ENCODE measurements at places on chromosomes 4 and X. TPM values are rescaled to one million over a fixed set of nuclear protein-coding genes. Genes with fewer than 3 reads are reported as not detected.
A peak's percentile ranks its signal among the peaks of the same experiment; 100 is the strongest.

Gene EREG
- 1.3 TPM for total RNA-seq

Gene PPP1R2C
- total RNA-seq, result not detected

Gene SERPINA7
- not detected for total RNA-seq

Gene TMEM128
- 16.3 TPM for total RNA-seq

Gene RASGEF1B
- 40.5 TPM for total RNA-seq

Gene NKX1-1
- not detected for total RNA-seq

Gene FAM184B
- total RNA-seq, result not detected

Gene CCDC110
- total RNA-seq, result 4.7 TPM

Gene LUZP4
- total RNA-seq, result not detected

Gene ELOVL6
- 3.8 TPM for total RNA-seq

Gene NAP1L2
- total RNA-seq, result 2.9 TPM

Gene TMEM271
- not detected for total RNA-seq

Gene CLNK
- total RNA-seq, result 1.2 TPM

- DNase-seq, result peak; percentile 11
- no peak overlapping the region for H3K27ac ChIP-seq
- H3K36me3 ChIP-seq, result no peaks in the 10 kb centered on the region
- no peak overlapping the region for H3K4me3 ChIP-seq
- H3K27me3 ChIP-seq, result no peaks in the 10 kb centered on the region
- no peaks in the 10 kb centered on the region for H3K4me1 ChIP-seq
Measured at GRCh38 chrX:1144293-1144692, 68.2 kb downstream of the CRLF2 start.

GRCh38 chr4:175773566-175773965 lies 38.5 kb downstream of the GPM6A start:
- H3K36me3 ChIP-seq, result no peaks in the 10 kb centered on the region
- H3K4me3 ChIP-seq, result no peak overlapping the region
- no peak overlapping the region for H3K27ac ChIP-seq
- no peak for DNase-seq

DNA sequence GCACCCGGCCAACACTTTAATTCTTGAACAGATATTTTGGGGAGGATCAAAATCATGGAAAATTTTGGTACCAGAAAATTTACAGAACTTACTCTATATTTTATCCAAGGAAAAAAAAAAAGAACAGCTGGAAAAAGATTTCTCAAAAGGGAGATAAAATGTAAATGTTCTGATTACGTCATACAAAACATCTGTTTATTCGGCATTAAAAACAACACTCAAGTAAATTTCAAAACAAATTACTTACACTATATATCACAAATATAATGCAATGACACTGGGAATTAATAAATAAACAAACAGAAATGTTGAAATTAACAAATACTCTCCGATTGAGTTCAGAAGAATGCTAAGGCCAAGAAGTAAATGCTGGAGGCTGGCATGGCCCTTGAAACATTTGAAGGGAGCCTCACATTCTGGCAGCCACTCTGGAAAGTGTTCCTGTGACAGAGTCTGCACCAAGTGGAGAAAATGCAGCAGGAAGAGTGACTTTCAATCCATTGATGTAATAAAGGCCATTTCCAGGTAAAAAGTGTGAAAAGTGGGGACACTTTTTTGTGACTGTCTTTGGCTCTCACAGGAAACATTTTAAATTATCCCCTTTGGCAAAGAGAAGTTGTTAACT lies 486.0 kb upstream of the CTSO start:
- H3K4me3 ChIP-seq, result no peak overlapping the region
- H3K36me3 ChIP-seq, result no peaks in the 10 kb centered on the region
- no peaks in the 10 kb centered on the region for H3K27me3 ChIP-seq

DNA sequence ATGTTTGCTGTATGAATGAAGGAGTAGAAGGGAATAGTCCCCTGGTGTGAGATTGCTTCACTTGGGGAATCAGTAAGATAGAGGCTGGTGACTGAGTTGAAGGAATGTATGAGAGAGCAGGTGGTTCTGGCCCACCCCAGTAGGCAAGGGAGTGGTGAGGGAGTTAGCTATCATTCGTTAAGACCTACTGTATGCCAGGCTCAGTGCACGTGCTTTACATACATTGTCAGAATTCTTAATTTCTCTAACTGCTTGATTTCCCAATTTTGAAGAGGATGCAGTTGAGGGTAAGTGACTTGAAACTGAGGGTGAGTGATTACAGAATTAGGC lies 700 bp downstream of the VMA21 start:
- H3K4me3 ChIP-seq, result peak overlapping the region; percentile 56
- H3K4me1 ChIP-seq, result peaks cover 33% of the 10 kb centered on the region
- peaks cover 2% of the 10 kb centered on the region for H3K36me3 ChIP-seq
- peak overlapping the region; percentile 90 for H3K27ac ChIP-seq

GRCh38 chrX:19225909-19226308 lies 103.6 kb upstream of the ADGRG2 start:
- peaks cover 7% of the 10 kb centered on the region for H3K27me3 ChIP-seq
- no peaks in the 10 kb centered on the region for H3K4me1 ChIP-seq
- no peaks in the 10 kb centered on the region for H3K36me3 ChIP-seq
- no peak overlapping the region for H3K4me3 ChIP-seq
- no peak for DNase-seq
- no peak overlapping the region for H3K27ac ChIP-seq

DNA sequence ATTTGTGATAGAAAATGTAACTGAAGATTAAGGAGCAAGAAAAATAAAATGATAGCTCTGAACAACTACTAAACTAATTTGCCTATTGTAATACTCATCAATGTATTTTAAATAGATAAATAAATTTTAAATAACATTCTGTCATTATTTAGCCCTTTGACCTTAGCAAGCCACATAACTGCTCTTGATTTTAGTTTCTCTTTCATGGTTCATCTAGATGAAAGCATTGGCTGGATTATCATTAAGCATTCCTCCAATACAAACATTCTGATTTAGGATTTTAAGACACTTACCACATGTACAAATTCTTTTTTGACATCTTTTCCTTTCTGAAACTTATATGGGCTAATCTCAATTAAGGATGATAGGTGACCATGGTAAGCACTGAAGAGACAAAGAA lies 8.5 kb downstream of the ETNPPL start:
- no peaks in the 10 kb centered on the region for H3K4me1 ChIP-seq
- H3K36me3 ChIP-seq, result no peaks in the 10 kb centered on the region
- H3K27ac ChIP-seq, result no peak overlapping the region
- no peak for DNase-seq
- no peak overlapping the region for H3K4me3 ChIP-seq
- H3K27me3 ChIP-seq, result no peaks in the 10 kb centered on the region

DNA sequence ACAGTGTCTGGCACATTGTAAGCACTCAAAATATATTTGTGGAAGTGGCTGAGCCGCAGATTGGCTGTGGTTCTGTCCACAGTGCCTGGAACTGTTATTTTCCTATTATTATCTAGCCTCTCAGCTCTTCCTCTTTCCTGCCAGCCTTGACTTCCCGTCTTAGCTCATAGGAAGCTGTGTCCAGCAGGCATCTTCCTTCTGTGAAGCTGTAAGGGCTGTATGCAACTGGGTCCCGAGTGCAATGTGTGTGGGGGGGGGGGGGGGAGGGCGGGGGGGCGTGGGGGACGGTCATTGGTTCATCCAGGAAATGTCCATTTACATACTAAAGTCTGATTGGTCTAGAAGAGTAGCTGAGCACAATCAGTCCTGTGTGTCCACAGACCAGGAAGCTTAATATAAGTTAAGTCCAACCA lies 210.7 kb downstream of the PDGFRA start:
- no peaks in the 10 kb centered on the region for H3K4me1 ChIP-seq
- H3K4me3 ChIP-seq, result no peak overlapping the region
- H3K36me3 ChIP-seq, result no peaks in the 10 kb centered on the region

- DNase-seq, result no peak
- H3K27me3 ChIP-seq, result no peaks in the 10 kb centered on the region
- H3K36me3 ChIP-seq, result no peaks in the 10 kb centered on the region
Measured at GRCh38 chrX:45070116-45071007, 130.3 kb downstream of the DIPK2B start.

GRCh38 chr4:95013236-95013635 lies 255.5 kb downstream of the BMPR1B start:
- H3K36me3 ChIP-seq, result no peaks in the 10 kb centered on the region
- no peak overlapping the region for H3K4me3 ChIP-seq
- DNase-seq, result no peak
- no peak overlapping the region for H3K27ac ChIP-seq

GRCh38 chrX:46278572-46278971 lies 266.6 kb downstream of the ZNF674 start:
- H3K27ac ChIP-seq, result no peak overlapping the region
- no peaks in the 10 kb centered on the region for H3K4me1 ChIP-seq
- H3K27me3 ChIP-seq, result no peaks in the 10 kb centered on the region
- no peaks in the 10 kb centered on the region for H3K36me3 ChIP-seq
- DNase-seq, result no peak

- no peaks in the 10 kb centered on the region for H3K27me3 ChIP-seq
- H3K4me1 ChIP-seq, result no peaks in the 10 kb centered on the region
- no peak overlapping the region for H3K27ac ChIP-seq
- no peaks in the 10 kb centered on the region for H3K36me3 ChIP-seq
Measured at GRCh38 chr4:153955327-153955726, 166.4 kb upstream of the SFRP2 start.

DNA sequence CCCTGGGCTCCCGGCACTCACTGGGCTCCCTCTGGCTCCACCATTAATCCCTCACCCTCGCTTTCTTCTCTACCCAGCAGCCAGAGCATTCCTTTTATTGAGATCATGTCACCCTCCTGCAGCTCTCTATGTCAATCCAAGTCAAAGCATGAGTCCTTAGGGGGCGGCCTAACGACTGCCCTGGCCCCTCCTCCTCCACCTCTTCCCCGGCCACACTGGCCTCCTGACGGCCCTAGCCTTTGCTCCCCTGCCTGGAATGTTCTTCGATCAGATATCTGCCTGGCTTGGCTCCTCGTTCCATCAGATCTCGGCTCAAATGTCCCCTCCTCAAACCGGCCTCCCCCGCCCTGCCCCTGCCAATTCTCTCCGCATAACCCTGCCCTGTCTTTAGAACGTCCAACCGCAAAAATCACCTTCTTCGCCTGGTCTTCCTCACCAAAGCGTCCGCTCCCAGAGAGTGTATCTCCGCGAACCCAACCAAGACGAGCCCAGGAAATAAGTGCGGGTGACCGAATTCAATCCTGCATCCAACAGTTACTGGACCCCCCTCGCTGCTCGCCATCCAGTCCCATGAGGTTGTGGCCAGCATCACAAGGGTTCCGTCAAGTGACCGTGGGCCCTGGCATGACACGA lies 722 bp upstream of the PNCK start:
- DNase-seq, result peak; percentile 35
- H3K27me3 ChIP-seq, result peaks cover 11% of the 10 kb centered on the region
- H3K36me3 ChIP-seq, result no peaks in the 10 kb centered on the region
- H3K4me3 ChIP-seq, result no peak overlapping the region

DNA sequence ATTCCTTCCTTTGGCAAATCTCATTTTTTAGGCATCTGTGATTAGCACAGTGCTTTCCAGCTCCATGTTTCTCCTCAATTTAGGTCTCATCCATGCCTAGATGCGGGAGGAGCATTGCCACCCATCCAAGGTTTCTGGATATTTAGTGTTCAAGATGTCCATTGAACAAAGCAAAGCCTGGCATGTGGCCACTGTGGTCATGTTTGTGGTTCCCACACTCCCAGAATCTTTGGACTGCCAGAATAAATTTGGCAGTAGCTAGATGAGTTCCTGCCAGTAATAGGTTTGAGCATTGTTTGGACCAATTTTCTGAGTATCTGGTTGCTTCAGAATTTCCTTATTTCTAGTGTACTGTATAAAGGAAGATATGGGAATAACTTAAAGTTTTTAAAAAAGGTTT lies 1124.1 kb downstream of the ADGRL3 start:
- H3K4me3 ChIP-seq, result no peak overlapping the region
- DNase-seq, result no peak
- H3K27ac ChIP-seq, result no peak overlapping the region
- no peaks in the 10 kb centered on the region for H3K27me3 ChIP-seq
- H3K36me3 ChIP-seq, result no peaks in the 10 kb centered on the region

DNA sequence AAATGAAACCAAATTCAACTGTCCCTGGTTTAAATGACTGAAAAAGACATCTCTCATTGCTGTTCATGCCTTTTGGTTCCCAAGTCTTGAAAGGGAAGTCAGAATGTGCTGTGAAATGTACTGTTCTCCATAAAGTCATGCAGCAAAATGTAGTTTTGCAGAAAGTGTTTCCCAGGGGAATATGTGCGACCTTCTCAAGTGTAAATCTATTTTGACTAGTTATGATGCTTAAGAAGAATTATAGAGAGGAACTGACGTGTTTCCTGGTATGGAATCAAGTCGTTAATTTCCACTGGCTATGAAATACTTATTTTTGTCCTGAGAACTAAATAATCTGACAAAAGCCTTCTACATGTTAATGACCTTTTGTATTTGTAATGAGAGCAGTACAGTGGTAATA lies 223.1 kb downstream of the CLCN4 start:
- H3K4me3 ChIP-seq, result no peak overlapping the region
- no peak overlapping the region for H3K27ac ChIP-seq
- H3K27me3 ChIP-seq, result no peaks in the 10 kb centered on the region
- no peaks in the 10 kb centered on the region for H3K36me3 ChIP-seq
- no peak for DNase-seq
- H3K4me1 ChIP-seq, result no peaks in the 10 kb centered on the region

DNA sequence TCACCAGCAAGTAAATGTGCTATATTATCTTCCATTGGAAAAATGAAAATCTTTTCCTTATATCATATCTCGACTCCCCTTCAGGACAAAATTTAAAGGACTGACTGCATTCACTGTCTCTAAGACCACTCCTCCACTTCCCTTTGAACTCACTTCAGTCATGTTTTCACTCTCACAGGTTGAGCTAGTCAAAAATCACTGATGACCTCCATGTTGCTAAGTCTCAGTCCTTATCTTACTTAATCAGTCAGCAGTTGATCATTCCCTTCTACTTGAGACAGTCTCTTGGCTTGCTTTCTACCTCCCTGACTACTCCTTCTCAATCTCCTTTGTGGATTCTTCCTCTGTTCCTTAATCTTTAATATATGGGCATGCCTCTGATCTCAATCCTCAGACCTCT lies 117.0 kb upstream of the LSM6 start:
- no peak for DNase-seq
- peaks cover 30% of the 10 kb centered on the region for H3K4me1 ChIP-seq
- no peak overlapping the region for H3K27ac ChIP-seq
- H3K4me3 ChIP-seq, result no peak overlapping the region

DNA sequence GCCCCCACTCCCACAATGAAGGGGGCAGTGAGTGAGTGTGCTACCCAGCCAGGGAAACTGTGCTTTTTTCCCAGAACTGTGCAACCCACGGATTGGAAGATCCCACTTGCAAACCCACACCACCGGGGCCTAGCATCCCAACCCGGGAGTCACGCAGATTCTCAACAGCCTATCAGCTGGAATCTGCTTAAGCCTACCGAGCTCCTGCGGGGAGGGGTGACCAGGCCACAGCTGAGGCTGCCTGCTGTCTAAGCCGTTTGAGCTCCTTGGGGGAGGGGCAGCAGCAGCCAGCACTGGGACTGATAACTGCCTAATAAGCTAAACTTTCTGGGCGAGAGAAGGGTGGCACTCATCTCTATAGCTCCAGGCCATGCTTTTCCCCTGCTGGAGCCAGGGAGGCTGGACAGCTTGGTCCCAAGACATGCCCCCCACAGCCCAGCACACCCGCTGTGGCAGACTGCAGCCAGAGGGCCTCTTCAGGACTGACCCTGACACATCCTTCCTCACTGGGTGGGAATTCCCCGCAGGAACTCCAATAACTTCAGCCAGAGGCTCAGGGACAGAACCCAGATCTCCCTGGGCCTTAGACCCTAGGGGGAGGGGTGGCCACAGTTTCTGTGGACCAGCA lies 161.3 kb upstream of the MAGEB18 start:
- H3K4me3 ChIP-seq, result no peak overlapping the region
- no peaks in the 10 kb centered on the region for H3K27me3 ChIP-seq
- H3K4me1 ChIP-seq, result no peaks in the 10 kb centered on the region
- DNase-seq, result no peak

Measured in spleen (tissue), 13 donors.